HepG2 (cell line): ENCODE measurements at places on chromosomes 12 and 14. TPM values are rescaled to one million over a fixed set of nuclear protein-coding genes. Genes with fewer than 3 reads are reported as not detected.

The SERPINA6 gene
- 144 and 260 TPM in 2 replicates for total RNA-seq

- H3K36me3 ChIP-seq, result no peaks in the 10 kb centered on the region
- peak; percentile 96 for DNase-seq
- H3K4me3 ChIP-seq, result no peak overlapping the region
Measured at GRCh38 chr12:110079477-110080400, 31.4 kb upstream of the C12orf76 start.

The KIF26A gene
- not detected in 2 replicates for total RNA-seq

DNA sequence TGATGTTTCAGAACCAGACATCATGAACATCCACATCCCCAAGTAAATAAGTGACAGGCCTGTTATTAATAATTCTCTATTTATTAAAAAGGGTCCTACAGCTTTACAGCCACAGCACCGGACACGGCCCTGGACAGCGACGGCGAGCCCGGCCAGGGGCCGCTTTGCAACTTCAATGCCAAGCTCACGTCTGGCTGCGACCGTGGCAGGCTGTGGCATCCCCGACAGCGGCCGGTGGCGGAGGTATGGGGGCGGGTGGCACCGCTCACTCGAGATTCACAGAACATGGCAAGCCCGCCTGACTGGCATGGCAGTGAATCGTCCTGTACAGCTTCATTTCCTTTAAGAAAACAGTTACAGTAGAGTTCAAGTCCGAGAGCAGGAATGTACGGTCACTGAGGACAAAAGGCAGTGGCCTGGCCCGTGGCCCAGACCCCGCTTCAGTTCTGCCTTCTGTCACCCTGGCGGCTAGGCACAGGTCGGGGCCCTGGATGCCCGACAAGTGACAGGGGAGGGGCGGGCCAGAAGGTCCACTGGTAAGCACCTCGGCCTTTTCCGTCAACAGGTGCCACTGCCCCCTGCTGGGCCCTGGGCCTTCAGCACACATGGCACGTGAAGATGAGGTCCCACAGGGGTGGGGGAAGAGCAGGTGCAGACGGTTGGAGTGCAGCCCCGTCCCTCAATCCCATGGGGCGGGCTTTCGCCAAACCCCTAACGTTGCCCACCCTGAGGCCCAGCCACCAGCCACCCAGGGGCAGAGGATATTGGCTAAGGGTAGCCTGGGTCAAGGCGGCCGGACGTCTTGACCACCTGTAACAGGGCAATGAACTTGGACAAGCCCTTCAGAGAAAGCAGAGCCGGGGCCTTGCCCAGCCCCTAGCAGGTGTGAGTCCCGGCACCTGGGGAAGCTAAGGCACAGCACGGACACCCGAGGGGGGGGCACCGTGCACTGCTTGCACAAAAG, 30.3 kb downstream of the HIP1R start:
- H3K4me1 ChIP-seq, result peaks cover 72% of the 10 kb centered on the region
- DNase-seq, result peak; percentile 69
- H3K27me3 ChIP-seq, result no peaks in the 10 kb centered on the region
- H3K4me3 ChIP-seq, result no peak overlapping the region; the same call in 1 of the 2 replicates

GRCh38 chr12:77746096-77746495, 84.6 kb upstream of the NAV3 start:
- H3K4me3 ChIP-seq, result no peak overlapping the region
- H3K27me3 ChIP-seq, result no peaks in the 10 kb centered on the region
- no peaks in the 10 kb centered on the region for H3K4me1 ChIP-seq
- no peak for DNase-seq
- H3K36me3 ChIP-seq, result no peaks in the 10 kb centered on the region

GRCh38 chr12:50690925-50691324, 73.0 kb upstream of the ATF1 start:
- no peak overlapping the region for H3K4me3 ChIP-seq
- H3K36me3 ChIP-seq, result peaks cover 25% of the 10 kb centered on the region
- H3K4me1 ChIP-seq, result peaks cover 14% of the 10 kb centered on the region
- peak; percentile 79 for DNase-seq
- H3K27me3 ChIP-seq, result no peaks in the 10 kb centered on the region

GRCh38 chr12:51904951-51905470, 2.3 kb upstream of the ACVRL1 start:
- peaks cover 2% of the 10 kb centered on the region for H3K27me3 ChIP-seq
- no peak overlapping the region for H3K27ac ChIP-seq
- no peaks in the 10 kb centered on the region for H3K36me3 ChIP-seq
- no peak overlapping the region for H3K4me3 ChIP-seq
- no peaks in the 10 kb centered on the region for H3K4me1 ChIP-seq
- DNase-seq, result no peak

The MTA1 gene
- total RNA-seq, result 19.1 and 35.2 TPM in 2 replicates

The SYT1 gene
- not detected in 2 replicates for total RNA-seq

- no peak overlapping the region for H3K27ac ChIP-seq
- H3K36me3 ChIP-seq, result no peaks in the 10 kb centered on the region
- no peaks in the 10 kb centered on the region for H3K27me3 ChIP-seq
- H3K4me3 ChIP-seq, result no peak overlapping the region
- peaks cover 25% of the 10 kb centered on the region for H3K4me1 ChIP-seq
- no peak for DNase-seq
Measured at GRCh38 chr14:54146601-54147000, 190.0 kb upstream of the BMP4 start.

- no peaks in the 10 kb centered on the region for H3K36me3 ChIP-seq
- DNase-seq, result no peak
- H3K27ac ChIP-seq, result no peak overlapping the region
- H3K4me1 ChIP-seq, result no peaks in the 10 kb centered on the region
- H3K27me3 ChIP-seq, result no peaks in the 10 kb centered on the region
Measured at GRCh38 chr12:96204381-96204780, 10.2 kb downstream of the ELK3 start.

- no peaks in the 10 kb centered on the region for H3K27me3 ChIP-seq
- H3K36me3 ChIP-seq, result no peaks in the 10 kb centered on the region
- no peak overlapping the region for H3K27ac ChIP-seq
- H3K4me1 ChIP-seq, result peaks cover 16% of the 10 kb centered on the region
- no peak for DNase-seq
- H3K4me3 ChIP-seq, result no peak overlapping the region
Measured at GRCh38 chr14:58607952-58608317, 29.8 kb upstream of the DACT1 start.

- H3K4me1 ChIP-seq, result 0 out of 2 replicates have a peak, but pooled peaks cover 7% of the 10 kb centered on the region
- DNase-seq, result no peak
- no peak overlapping the region for H3K27ac ChIP-seq
- H3K4me3 ChIP-seq, result no peak overlapping the region
Measured at GRCh38 chr12:64180951-64181350, 41.1 kb downstream of the KICS2 start.

The C1S gene
- 8.2 and 18.2 TPM in 2 replicates for total RNA-seq

DNA sequence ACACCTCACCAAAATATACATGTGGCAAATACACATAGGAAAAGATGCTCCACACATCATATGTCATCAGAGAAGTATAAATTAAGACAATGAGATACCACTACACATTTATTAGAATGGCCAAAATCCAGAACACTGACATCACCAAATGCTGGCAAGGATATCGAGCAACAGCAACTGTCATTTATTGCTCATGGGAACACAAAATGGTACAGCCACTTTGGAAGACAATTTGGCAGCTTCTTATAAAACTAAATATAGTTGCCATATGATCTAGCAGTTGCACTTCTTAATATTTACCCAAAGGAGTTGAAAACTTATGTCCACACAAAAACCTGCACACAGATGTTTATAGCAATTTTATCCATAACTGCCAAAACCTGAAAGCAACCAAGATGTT, 7.0 kb upstream of the KCNK13 start:
- peaks cover 4% of the 10 kb centered on the region; the same call in 1 of the 2 replicates for H3K4me1 ChIP-seq
- no peak overlapping the region for H3K4me3 ChIP-seq
- no peak for DNase-seq

DNA sequence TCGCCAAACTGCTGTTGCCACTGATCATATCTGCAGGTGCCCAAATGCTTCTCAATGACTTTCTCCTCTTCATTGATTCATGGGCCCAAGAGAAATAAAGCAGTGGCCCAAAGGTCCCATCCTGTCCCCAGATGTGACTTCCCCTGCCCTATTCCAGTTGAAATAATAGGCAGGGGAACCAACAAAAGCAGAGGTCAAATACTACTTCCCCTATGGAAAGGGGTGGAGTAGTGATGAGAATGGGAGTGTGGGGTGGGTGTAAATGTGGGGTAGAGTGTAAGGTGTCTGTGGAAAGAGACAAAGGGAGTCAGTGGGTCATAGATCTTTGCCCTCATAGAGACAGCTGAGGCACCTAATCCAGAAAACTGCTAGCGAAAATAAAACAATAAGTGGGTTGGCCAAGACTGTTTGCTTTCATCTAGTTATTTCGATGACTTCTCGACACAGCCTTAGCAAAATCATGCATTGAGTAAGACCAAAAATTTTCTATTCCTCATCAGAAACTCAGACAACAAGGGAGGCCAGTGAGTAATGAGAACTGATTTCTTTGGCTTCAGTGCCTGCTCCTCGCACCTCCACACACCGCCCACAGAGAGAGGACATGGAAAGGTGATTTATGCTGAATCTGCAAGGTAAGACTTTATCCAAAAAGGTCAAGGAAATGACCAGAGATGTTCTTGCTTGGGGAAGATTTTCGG, 10.9 kb upstream of the IL22 start:
- no peaks in the 10 kb centered on the region for H3K36me3 ChIP-seq
- no peaks in the 10 kb centered on the region for H3K4me1 ChIP-seq
- H3K27me3 ChIP-seq, result peaks cover 4% of the 10 kb centered on the region; the same call in 1 of the 3 replicates
- no peak for DNase-seq

The CRADD gene
- total RNA-seq, result 18.8 and 22.3 TPM in 2 replicates

The ARMH4 gene
- 0.02 TPM in 1 of 2 replicates, not detected in the other for total RNA-seq

GRCh38 chr14:22606380-22606779, 8.3 kb downstream of the ABHD4 start:
- peak; percentile 70 for DNase-seq
- H3K36me3 ChIP-seq, result peaks cover 84% of the 10 kb centered on the region
- H3K27ac ChIP-seq, result no peak overlapping the region
- H3K27me3 ChIP-seq, result no peaks in the 10 kb centered on the region
- peaks cover 9% of the 10 kb centered on the region for H3K4me1 ChIP-seq

- peak overlapping the region; percentile 36; the same call in 1 of the 2 replicates for H3K4me3 ChIP-seq
- peak overlapping the region; percentile 92 for H3K27ac ChIP-seq
- peaks cover 94% of the 10 kb centered on the region for H3K4me1 ChIP-seq
- DNase-seq, result no peak
- peaks cover 4% of the 10 kb centered on the region; the same call in 1 of the 2 replicates for H3K36me3 ChIP-seq
Measured at GRCh38 chr14:94483729-94484275, 7.8 kb upstream of the SERPINA9 start.
